Articular chondrocyte of knee joint (primary cell): ENCODE measurements at places on chromosomes 4 and X. TPM values are rescaled to one million over a fixed set of nuclear protein-coding genes. Genes with fewer than 3 reads are reported as not detected.

SUPT20HL2 gene
- total RNA-seq = 0.11 TPM in 1 of 2 replicates, not detected in the other

HSFX1 gene
- 0.43 and 1.2 TPM in 2 replicates for total RNA-seq

KLF8 gene
- 4.6 and 8.9 TPM in 2 replicates for total RNA-seq

HSFX4 gene
- not detected in 2 replicates for total RNA-seq

L1CAM gene
- 0.43 and 0.52 TPM in 2 replicates for total RNA-seq

ZBTB33 gene
- 18.4 and 21.9 TPM in 2 replicates for total RNA-seq

TLR2 gene
- total RNA-seq = 0.32 and 0.39 TPM in 2 replicates

TGIF2LX gene
- not detected in 2 replicates for total RNA-seq

PPA2 gene
- 75.7 and 89.2 TPM in 2 replicates for total RNA-seq

SMIM10L2A gene
- total RNA-seq = 0.52 and 0.86 TPM in 2 replicates

USP26 gene
- total RNA-seq = not detected in 2 replicates

TLL1 gene
- total RNA-seq = 3.8 and 9.7 TPM in 2 replicates

PARM1 gene
- 0.13 and 0.43 TPM in 2 replicates for total RNA-seq
